COR-L47 (cell line): ENCODE measurements at places on chromosomes 6 and 20.
A peak's percentile ranks its signal among the peaks of the same experiment; 100 is the strongest.

GRCh38 chr6:154874773-154875592, 120.1 kb upstream of the TIAM2 start:
- DNase-seq, result no peak

GRCh38 chr20:17457588-17458190, 73.5 kb downstream of the BFSP1 start:
- no peak for DNase-seq

DNA sequence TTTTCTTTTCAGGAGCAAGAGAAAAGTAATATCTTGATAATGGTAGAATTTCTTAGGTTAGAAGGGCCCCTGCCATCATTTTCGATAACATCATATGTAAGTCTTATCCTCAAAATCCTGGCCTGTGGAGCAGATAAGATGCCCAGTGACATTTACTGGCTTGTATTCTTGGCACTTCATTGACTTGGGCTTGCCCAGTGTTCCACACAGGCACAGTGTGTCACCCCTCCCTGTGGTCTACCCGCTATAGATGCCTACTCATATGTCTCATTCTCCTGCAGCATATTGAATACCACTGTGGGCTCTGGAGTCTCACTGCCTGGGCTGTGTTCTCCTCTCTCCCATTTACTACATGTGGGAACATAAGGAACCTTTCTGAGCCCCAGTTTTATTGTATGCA, 105.0 kb downstream of the GRM1 start:
- no peak for DNase-seq

GRCh38 chr20:5675103-5676091, 74.8 kb upstream of the SHLD1 start:
- DNase-seq, result no peak

DNA sequence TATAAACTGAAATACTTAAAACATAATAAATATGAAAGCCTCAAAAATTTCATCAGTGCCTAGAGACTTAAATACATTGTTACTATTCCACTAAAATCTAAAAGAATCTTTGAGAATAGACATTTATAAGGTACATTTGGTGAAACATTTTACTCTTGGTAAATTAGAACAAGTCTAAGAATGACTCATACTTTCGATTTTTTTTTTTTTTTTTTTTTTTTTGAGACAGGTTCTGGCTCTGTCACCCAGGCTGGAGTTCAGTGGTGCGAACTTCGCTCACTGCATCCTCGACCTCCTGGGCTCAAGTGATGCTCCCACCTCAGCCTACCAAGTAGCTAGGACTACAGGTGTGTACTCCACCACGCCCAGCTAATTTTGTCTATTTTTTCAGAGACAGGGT, 6.4 kb downstream of the FUCA2 start:
- DNase-seq, result no peak

DNA sequence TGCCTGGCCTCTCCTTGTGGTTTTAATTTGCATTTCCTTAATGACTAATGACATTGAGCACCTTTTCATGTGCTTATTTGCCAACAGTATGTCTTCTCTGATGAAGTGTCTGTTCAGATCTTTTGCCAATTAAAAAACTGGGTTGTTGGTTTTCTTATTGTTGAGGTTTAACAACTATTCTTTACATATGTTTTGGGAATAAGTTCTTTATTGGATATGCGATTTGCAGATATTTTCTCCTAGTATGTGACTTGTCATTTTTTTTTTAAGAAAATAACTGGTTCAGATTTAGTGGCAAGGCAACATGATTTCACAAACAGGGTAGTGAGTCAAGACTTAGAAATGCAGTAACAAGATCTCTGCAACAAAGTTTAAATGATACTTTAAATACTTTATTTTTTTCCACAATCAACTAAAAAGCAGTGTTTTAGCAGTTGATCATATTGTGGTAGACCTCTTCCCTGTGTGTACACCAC, 67.8 kb downstream of the TIAM2 start:
- no peak for DNase-seq

- no peak for DNase-seq
These were observed 73.2 kb upstream of the BHLHE23 start for GRCh38 chr20:63079971-63080370.

DNA sequence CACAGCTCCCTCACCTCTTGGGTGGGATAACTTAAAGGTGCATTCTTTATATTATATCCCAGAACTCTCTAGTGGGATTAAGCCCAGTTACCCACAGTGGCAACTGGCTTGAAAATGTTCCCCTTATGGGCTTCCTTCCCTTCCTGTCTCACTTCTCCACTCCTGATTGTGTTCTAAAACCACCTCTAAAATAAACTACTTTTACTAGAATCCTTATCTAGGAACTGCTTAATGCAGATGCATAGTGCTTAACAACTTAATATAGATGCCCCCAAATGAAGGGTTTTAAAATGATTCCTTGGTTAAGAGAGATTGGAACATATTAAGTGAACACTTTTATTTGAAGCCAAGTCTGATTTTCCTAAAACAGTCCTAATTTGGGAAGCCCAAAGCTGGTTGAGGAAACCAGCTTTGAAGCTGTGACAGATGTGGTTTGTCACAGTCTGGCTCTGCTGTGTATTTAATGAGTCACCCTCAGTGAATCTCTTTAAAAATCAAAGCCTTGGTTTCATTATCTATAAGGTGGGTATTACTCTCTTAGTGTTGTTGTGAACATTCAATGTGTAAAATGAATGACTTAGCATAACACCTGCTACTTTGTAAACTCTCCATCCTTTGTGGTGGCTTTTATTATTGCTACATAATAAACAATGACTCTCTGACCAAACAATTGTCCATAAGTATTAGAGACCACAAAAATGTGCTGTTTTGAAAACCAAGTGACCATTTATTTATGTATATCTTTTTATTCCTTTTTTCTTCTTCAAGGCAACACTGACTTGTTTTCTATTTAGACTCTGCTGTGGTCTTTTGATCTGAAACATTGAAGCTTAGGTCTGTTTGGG, 24.4 kb downstream of the PLCB1 start:
- peak; percentile 30 for DNase-seq

DNA sequence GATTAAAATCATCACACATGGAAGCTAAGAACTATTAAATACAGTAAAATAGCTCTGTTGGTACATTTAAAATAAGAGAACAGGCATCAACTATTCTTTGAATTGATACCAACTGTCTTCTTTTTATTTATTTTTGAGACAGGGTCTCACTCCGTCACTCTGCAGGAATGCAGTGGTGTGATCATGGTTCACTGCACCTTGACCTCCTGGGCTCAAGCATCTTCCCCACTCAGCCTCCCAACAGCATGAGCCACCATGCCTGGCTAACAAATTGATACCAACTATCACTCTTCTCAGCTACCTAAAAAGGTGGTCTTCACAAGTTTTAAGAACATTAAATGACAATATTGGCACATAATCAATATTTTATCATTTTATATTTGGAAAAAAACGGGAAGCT, 7.8 kb upstream of the PNISR start:
- no peak for DNase-seq

DNA sequence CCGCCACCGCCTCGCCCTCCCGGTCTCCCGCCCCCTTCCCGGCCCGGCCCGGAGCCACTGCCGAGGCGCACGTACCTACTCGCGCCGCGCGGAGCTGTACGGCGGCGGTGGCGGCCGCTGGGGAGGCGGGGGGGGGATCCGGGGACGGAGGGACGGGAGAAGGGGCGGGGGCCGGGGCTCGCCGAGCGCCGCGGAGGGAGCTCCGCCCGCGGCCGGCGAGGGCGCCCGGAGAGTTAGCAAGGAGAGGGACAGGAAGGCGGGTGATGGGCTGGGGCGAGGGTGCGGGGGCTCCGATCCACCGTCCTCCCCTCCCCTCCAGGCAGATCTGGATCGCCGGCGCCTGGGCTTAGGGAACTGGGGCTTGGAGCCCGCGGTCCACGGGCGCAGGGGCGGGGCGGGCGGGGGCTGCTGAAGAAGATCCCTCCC, 548 bp upstream of the TMEM74B start:
- DNase-seq, result peak; percentile 32

GRCh38 chr6:17721671-17722070, 14.9 kb upstream of the NUP153 start:
- DNase-seq, result no peak

DNA sequence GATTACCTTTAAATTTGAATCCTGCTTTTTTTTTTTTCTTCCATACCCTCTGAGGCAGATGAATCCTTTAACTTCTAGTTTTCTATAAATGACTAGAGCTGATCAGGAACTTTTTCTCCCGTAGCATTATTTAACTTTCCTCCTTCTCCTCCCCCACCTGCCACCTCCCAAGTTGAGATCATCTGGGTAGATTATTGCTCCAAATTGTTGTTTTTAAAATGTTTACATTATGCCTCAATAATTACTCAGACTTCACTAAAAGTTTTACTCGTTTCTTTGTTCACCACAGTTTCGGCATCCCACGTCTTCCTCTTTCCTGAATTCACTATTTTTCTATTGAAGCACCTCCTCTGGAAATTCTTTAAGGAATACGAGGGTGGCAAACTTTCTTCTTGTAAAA, 16.6 kb upstream of the SCUBE3 start:
- no peak for DNase-seq

DNA sequence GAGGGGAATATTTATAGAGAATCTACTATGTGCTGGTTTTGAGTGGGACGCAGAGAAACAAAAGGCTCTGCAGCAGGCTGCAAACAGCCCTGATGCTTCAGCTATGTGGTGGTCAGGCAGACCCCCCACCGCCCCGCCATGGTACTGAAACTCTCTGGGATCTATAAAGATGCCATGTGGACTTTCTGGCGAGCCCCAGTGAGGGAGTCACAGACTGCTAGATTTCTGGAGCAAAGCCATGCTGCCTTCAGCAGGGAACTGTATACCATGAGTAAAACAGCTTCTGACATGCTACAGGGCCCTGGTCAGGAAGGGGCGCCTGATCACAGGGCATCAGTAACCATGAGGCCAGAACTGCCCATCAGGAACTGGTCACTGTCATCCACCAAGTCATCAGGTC, 19.2 kb upstream of the BPIFB1 start:
- DNase-seq, result no peak
